Stimulated activated CD8-positive, alpha-beta memory T cell treated with anti-CD3 and anti-CD28 coated beads, Interleukin-4, amount 100 ng/mL, for 4 hours (primary cell): ENCODE measurements at places on chromosomes 11 and 22.

- DNase-seq, result no peak
Measured at GRCh38 chr11:94524341-94524740, 12.1 kb downstream of the C11orf97 start.

DNA sequence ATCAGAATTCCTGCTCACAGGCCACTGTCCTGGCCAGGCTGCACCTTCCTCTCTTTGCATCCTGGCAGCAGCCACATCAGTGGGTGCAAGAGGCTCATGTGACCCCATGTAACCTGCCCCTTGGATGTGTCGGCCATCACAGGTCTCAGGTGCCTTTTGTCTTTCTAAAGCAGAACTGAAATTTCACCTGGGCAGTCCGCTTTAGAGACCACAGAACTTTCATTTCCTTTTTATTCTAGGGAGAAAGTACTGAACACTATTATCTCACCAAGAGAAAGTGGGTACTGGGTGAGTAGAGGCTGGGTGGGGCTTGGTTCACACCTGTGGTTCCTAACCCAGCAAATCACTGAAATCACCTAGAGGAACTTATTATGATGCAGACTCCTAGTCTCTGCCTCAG is 51.7 kb upstream of the NUP160 start:
- DNase-seq, result no peak

- no peak for DNase-seq
Measured at GRCh38 chr11:110089617-110090282, 3.4 kb upstream of the ZC3H12C start.

DNA sequence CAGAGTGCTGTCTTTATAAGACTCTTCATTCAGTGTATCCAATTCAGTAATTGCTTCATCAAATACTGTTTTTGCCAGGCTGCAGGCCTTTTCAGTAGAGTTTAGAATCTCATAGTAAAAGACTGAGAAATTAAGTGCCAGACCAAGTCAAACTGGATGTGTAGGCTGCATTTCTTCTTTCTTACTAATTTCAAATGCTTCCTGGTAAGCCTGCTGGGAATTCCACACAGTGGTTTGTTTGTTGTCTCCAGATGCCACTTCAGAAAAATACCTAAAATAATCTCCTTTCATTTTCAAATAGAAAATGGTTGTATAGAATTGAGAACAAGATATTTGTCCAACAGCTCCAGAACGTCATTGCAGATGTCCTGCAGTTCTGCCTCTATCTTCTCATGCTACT is 34.7 kb downstream of the LDHAL6A start:
- DNase-seq, result no peak

- no peak for DNase-seq
Measured at GRCh38 chr11:65719871-65720210, 757 bp downstream of the RNASEH2C start.
